Hematopoietic multipotent progenitor cell treated with erythropoietin and hydrocortisone succinate and interleukin-3 and kit ligand, for 17 days (in vitro differentiated cells): ENCODE measurements at places on chromosomes 16 and 17.

GRCh38 chr17:61579961-61580360, 11.1 kb downstream of the NACA2 start:
- DNase-seq: no peak

DNA sequence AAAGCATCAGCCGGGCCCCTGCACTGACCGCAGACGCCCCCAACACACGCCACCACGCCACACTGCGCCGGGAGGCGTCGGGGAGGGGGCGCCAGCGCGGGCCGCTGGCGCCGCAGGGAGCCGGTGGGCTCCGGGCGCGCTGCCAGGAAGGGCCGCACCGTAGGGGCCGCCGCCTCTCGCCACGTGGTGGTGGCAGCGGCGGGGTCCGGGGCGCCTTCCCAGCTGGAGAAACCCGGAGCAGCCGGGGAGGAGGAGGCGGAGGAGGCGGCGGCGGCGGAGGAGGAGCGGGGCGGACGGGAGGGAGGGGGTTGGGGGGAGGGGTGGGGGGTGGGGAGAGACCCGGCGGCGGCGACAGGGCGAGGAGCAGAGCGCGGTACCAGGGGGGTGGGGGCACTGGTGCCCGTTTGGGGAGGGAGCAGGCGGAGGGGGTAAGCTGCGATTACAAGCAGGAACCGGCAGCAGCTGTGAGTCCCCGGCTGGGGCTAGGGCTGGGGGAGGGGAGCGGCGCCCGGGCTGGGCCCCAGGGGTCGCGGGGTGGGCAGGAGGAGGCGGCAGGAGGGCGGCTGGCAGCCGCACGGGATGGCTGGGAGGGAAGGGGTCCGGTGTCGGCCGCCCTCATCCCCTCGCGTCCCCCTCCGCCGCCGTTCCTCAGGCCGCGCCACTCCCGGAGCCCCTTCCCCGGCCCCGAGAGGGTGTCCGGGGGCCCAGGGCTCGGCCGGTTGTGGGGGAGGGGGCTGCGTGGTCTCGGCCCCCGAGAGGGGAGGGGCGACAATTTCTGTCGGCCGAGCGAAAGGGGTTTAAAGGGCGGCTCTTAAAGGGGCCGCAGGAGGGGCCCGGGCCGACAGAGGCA, at the start of gene TBKBP1:
TBKBP1 (plus strand) TSS at position 431 of the 850 bp plus-strand sequence. CDS start 1,952 bp downstream, outside the sequence.
- no peak for DNase-seq

GRCh38 chr16:89584768-89585549, 9.4 kb downstream of the CPNE7 start:
- DNase-seq: no peak

DNA sequence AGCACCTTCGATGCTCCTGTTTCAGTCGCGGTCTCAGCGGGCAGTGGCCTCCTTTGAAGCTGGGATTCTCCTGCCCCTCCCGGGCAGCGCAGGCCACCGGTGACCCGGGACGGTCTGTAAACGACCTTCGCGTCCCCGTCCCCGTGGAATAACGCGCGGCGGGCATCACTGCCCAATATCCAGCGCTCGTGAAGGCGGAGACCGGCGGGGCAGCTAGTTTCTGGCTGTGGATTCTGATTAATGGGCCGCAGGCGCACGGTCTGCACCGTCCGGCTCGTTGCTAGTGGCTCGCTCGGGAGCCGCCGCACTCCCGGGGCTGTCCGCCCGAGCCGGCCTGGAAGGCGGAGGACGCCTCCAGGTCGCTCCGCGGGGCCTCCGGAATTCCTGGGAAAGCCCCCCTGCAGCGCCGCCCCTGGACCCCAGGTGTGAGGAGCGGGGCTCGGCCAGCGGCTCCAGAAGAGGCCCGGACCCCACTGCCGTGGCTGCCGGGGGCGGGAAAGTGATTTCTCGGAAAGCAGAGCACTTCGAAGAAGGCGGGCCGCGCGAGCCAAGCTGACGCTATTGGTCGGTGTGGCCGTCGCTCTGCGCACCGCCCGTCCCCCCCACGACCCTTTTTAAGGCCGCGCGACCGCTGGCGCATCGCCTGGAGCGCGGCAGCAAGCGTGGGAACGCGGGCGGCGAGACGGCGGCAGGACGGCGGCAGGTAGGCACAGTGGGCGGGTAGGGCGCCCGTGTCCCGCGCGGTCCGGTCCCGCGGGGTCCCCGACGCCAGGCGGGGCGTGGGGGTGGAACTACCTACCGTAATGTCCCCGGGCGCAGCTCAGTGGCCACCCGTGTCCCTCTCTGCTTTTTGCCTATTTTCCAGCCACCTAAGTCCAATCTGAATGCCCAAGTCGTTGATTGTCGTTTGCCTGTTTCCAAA, at the start of gene IRF8:
IRF8 (plus strand) TSS at position 642 of the 922 bp plus-strand sequence. CDS start 3,854 bp downstream, outside the sequence.
- DNase-seq: no peak

DNA sequence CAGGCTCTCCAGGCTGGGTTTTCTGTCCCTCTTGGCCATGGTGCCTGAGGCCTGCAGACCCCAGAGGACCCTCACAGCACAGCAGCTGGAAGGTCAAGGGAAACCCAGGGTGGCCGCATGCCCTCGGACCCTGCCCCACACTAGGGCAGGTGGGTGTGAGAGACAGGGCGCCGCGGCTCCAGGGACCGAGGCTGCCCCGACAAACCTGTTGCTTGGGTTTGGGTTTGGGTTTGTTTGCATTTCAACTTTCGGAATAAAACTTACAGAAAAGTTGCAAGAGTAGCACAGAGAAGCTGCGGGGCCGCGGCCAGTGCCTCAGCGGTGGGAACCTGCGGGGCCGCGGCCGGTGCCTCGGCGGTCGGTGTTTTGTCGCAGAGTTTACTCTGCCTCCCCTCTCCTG, 7.8 kb downstream of the HGS start:
- DNase-seq: no peak

DNA sequence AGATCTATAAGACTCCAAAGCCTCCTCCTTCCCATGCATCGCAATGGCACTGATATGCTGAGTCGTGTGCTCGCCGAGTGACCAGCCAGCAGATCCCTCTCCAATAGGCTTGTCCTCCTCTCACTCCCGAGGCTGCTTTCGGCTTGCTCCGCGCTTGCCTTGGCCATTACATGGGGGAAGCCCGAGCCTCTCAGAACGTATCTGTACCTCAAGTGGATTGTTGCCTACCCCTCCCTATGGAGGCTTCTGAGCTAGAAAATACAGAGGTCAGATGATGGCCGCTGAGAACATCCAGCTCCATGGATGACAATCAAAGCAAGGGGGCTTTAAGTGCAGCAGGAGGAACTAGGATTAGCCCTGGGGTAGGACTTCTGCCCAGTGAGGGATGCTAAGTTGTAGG, 7.7 kb upstream of the NLRP1 start:
- DNase-seq: no peak

GRCh38 chr16:72889616-72890582, 158.0 kb downstream of the ZFHX3 start:
- no peak for DNase-seq
